ENCODE measurements at places on chromosomes 13 and 19.

GRCh38 chr19:1164684-1165531 lies 9.2 kb downstream of the SBNO2 start:
- DNase-seq = no peak

DNA sequence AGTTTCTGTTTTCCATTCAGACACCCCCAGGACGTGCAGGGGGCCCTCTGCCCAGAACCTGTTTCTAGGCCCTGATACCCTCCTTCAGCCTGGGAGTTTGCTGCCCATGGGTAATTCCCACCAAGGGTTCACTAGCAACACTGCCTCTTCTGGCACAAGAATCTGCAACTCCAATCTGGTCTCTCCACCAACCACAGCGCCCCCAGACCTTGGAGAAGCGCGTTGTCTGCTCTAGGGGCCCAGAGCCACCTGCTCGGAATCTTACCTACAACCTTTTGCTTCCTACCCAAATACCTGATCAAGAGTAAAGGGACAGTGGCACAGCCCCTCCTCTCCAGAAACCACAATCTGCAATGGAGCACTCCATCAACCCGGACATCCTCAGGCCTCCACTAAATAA lies 763 bp downstream of the ZNF180 start:
- no peak for DNase-seq

DNA sequence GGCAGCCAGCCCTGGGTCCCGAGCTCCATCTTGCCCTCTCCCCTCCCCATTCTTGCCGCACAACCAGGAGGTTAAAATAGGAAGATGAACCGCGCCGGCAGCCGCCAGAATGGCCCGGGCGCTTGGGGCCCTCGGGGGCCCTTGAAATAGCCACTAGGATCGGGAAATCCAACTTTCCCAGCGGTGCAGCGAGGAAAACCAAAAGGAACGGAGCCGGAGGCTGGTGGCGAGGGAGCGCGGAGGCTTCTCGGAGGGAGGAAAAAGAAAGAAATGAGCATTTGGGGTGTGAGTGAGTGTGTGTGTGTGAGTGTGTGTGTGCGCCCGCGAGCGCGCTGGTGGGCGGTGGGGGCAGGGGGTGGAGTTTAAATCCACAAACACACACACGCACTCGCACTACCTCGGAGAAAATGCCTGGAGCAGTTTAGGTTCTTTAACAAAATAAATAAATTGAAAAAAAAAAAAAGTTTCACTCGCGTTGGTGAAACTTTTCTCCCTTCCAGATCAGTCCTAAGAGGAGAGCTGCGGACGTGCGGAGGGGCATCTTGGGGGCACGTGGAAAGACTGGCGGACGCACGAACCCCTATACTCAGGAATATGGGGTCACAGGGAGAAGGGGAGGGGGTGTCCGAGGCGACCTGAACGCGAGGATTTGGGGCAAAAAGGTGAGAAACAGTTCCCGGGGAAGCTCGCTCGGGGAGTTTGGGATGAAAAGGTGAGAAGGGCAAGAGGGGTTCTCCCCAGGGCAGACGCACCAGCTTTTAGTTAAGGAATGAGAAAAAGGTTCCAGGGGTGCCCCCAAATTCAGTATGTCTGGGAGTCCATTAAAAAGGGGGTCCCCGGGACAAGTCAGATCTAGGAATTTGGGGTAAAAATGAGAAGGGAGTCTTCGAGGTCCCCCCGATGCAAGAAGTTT lies 1.3 kb downstream of the RFX2 start:
- DNase-seq = no peak

GRCh38 chr13:97249093-97249795 lies 27.1 kb downstream of the MBNL2 start:
- DNase-seq = no peak

- DNase-seq = no peak
Observed at GRCh38 chr13:103297083-103297482, 230.9 kb upstream of the SLC10A2 start.

- DNase-seq = no peak
Observed at GRCh38 chr13:84191139-84191538, 308.9 kb upstream of the SLITRK1 start.

Data from type B pancreatic cell (in vitro differentiated cells).